ENCODE measurements at places on chromosomes 13 and 19.

DNA sequence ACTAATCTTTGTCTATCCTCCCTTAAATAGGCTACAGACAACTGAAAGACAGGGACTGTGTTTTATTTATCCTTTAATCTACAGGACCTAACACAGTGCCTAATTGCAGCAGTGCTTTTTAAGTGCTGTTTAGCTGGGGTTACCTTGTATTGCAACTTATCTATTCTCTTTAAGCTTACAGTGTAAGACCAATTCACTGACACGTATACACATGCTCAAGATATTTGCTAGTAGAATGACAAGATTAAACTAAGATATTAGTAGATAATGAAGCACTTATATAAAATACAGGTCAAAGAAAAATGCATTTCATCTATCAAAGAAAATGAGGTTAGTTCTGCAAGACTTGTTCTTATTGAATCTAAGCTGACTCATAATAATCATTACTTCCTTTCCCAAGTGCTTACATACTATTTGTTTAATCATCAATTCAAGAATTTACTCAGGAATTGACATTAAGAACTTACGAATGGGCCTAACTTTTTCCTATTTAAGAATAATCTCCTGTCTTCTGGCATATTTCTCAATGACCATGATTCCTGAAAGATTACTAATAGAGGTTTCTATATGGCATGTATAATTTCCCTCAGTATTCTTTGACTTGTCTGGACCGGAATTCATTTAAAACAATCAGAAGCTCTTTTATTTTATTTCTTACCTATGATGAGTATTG, 75.8 kb upstream of the MAB21L1 start:
- DNase-seq = no peak

DNA sequence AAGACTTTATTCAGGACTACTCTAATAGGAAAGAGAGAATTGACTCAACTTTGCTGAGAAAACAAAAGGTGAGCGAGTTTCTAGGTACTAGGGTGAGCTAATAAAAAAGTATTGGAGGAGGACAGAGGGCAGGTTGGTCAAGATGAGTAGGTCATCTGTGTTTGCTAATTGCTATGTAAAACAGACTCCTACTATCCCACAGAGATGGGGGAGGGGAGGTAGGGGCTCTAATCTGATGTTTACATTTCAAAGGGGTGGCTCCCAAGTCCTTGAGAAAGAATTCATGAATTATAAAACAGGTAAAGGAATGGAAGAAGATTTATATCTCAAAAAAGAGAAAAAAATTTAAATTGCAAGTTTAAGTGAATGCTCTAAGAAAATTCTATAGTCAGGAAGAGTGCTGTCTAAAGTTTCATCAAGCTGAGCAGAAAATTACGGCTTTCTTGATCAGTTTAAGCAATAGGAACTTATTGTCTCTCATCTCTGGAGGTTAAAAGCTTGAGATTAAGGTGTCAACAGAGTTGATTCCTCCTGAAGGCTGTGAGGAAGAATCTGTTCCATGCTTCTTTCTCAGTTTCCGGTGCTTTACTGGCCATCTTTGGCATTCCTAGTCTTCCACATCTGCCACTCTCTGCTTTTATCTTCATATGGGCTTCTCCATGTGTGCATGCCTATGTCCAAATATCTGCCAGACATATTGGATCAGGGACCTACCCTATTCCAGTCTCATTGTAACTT, 790.3 kb downstream of the SLITRK5 start:
- no peak for DNase-seq

DNA sequence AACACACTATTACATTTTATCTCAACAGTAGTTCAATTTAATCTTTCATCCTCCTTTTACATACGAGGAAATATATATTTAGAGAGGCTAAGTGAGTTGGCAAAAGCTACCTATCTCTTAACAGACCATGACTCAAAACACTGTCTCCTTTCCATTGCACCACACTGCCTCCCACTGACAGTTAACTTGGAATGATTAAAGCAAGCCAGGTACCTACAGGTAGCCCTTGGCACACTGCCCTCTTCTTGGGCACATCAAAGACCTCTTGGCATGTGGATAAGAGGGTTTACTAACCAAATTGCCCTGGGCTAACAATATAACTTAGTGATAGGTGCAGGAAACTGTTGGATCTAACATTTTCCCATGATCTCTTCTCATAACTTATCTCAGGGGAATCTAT, 1.8 kb downstream of the ABHD13 start:
- no peak for DNase-seq

GRCh38 chr13:99051768-99052455, 74.0 kb upstream of the DOCK9 start:
- no peak for DNase-seq

DNA sequence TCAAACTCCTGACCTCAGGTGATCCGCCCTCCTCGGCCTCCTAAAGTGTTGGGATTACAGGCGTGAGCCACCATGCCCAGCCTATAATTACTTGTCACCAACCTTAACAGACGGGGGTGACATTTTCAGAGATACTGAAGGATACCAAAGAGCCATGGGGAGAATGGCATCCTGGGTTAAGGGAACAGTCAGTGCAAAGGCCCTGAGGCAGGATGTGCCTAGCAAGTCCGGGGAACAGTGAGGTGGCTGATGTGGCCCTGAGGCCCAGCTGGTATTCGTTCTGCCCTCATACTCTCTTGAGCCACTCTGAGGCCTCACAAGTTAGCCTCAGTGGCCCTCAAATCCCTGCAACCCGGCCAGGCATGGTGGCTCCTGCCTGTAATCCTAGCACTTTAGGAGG, 15.0 kb upstream of the ANGPTL8 start:
- DNase-seq = no peak

DNA sequence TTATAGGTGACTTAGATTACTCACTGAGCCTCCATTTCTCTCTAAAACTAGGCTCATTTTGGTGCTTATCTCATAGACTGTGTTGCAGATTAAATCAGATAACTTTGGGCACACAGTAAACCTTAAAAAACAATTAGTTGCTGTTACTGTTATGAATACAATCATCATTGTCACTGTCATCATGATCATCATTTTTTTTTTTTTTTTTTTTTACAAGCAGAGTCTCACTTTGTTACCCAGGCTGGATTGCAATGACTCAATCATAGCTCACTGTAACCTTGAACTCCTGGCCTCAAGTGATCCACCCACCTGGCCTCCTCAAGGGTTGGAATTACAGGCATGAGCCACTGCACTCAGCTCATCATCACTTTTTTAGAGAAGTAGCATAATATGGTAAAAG, 60.0 kb downstream of the VWA8 start:
- DNase-seq = no peak

DNA sequence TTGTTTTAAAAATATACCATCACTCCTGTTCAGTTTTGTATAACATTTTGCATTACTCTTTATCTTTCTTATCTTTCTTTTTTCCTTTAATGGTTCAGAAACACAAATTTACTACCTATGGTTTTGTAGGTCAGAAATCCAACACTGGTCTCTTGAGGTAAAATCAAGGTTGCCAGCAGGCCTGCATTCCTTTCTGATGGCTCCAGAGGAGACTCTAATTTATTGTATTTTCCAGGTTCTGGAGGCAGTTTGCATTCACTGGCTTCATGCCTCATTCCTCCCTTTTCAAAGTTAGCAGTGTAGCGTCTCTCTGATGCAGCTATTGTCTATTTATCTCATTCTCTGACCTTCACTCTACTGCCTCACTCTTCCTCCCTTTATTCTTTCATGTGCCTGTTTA, 767.4 kb downstream of the SLITRK6 start:
- no peak for DNase-seq

- DNase-seq = peak; percentile 11
These were observed 841 bp upstream of the ZNF223 start for GRCh38 chr19:44050740-44051649.

- DNase-seq = no peak
These were observed 227.1 kb downstream of the GGACT start for GRCh38 chr13:100361504-100361903.

- DNase-seq = no peak
These were observed 49.4 kb upstream of the SLC15A1 start for GRCh38 chr13:98801626-98802418.

GRCh38 chr13:100240109-100240779, 151.4 kb downstream of the PCCA start:
- no peak for DNase-seq

DNA sequence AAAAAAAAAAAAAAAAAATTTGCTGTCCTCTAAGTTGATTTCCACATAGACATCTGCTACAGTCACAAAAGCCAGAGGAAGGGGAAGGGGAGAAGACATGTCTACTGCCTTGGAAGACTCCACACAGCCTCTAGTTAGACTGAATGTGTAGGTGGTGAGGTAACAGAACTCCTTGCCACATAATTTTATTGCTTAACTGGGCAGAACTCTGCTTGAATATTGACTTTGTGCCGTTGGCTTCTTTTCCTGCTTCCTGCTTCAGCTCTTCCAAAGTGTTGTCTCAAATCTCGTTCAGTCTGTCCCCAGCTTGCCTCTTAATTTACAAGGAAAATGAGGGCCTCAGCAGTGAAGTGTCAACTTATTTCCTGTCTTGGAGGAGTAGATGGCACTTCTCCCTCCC, 37.1 kb downstream of the ESD start:
- DNase-seq = no peak

- DNase-seq = no peak
These were observed 56.6 kb upstream of the DOCK9 start for GRCh38 chr13:99034333-99035085.

DNA sequence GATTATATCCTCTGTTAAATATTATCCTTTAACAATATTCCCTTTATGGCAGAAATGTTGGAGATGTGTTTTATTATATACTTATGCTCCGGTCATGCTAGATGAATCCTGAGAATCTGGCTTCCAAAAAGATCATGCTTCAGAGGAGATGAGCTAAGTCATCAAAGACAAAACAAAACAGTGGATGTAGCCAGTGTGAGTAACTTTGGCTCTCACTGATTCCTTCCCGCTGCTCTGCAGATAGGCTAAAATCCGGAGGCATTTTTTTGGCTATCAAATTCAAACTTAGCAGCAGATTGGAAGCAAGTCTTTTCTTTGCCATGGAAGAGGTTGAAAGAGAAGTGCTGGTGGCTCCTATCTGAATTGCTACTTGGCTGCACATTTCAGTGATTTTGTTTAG, 295.9 kb downstream of the GPC6 start:
- DNase-seq = no peak

- DNase-seq = no peak
These were observed 5.6 kb downstream of the LYL1 start for GRCh38 chr19:13097033-13097462.

- no peak for DNase-seq
These were observed 1591.3 kb downstream of the EFNB2 start for GRCh38 chr13:104944176-104944575.

DNA sequence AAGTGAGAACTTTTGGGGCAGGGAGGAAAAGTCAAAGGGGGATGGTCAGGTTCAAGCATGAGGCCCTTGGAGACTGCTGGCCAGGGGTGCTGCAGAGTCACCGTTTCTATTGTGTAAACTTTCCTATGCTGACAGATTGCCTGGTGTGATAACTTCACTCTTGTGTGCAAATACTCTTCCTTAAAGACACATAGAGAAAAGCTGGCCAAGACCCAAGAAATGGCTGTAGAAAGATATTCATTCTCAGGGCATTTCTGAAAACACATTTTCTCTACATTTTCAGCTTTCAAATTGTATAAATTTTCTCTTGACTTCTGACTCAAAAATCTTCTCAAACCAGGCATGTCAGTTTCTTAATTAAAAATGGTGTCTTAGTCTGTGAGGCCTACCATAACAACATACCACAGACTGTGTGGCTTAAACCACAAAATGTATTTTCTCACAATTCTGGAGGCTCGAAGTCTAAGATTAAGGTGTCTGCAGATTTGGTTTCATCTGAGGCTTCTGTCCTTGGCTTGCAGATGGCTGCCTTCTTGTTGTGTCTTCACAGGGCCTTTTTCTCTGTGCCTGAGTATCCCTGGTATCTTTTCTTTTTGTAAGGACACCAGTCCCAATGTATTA, 304.5 kb downstream of the KCNRG start:
- no peak for DNase-seq

- no peak for DNase-seq
These were observed at the start of gene STARD13 for GRCh38 chr13:33285420-33286124. STARD13 (minus strand) TSS chr13:33285755; CDS start chr13:33285638, 117 bp downstream.

- no peak for DNase-seq
These were observed 26.4 kb downstream of the RFX1 start for GRCh38 chr19:13979686-13980085.

GRCh38 chr19:3125900-3126524, 9.8 kb upstream of the GNA15 start:
- peak; percentile 78 for DNase-seq

GRCh38 chr13:36456577-36456976, 24.3 kb downstream of the CCNA1 start:
- no peak for DNase-seq

- DNase-seq = no peak
These were observed 112.5 kb downstream of the SOX1 start for GRCh38 chr13:112179421-112179820.

DNA sequence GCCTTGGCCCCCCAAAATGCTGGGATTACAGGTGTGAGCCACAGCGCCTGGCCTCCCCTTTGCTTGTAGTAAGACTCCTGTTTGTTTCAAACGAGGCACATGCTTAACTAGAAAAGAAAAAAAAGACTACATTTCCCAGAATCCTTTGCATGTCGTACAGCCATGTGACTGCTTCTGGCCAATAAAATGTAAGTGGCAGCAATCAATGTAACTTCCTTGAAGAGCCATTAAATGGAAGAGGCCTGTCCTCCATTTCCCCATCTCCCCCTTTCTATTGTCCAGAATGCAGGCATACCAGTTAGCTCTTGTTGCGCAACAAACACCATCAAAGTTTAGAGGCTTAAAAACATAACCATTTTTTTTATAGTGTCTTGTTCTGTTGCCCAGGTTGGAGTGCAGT, 10.4 kb upstream of the GPR32 start:
- DNase-seq = no peak

GRCh38 chr13:108328848-108329247, 59.3 kb downstream of the TNFSF13B start:
- no peak for DNase-seq

DNA sequence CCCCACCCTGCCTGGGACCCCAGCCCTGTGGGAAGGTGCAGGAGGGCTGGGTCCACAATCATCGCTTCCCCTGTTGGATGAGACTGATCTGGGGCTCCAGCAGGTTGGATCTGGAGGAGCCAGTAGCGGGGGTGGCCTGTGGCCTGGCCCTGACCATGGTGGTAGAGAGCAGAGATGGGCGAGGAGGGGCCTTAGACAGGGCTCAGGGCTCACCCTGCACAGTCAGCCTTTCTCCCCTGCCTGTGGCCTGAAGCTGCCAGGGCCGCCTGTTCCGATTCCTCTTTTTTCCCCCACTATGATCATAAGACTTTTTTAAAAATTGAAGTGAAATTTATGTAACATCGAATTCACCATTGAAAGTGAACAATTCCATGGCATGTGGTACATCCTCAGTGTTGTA, 18.2 kb downstream of the SIN3B start:
- DNase-seq = no peak

All from T-cell (primary cell).